CD4-positive, CD25-positive, alpha-beta regulatory T cell (primary cell): ENCODE measurements at places on chromosomes 12 and 14. TPM values are rescaled to one million over a fixed set of nuclear protein-coding genes. Genes with fewer than 3 reads are reported as not detected.

GRCh38 chr12:75905922-75906321, 125.7 kb downstream of the PHLDA1 start:
- no peaks in the 10 kb centered on the region for H3K36me3 ChIP-seq
- DNase-seq: no peak
- H3K27me3 ChIP-seq: peaks cover 2% of the 10 kb centered on the region
- no peaks in the 10 kb centered on the region for H3K4me1 ChIP-seq
- H3K27ac ChIP-seq: no peak overlapping the region

The AQP2 gene
- total RNA-seq: not detected

GRCh38 chr14:58784931-58785330, 147.2 kb downstream of the DACT1 start:
- no peak overlapping the region for H3K4me3 ChIP-seq
- no peak for DNase-seq
- no peaks in the 10 kb centered on the region for H3K27me3 ChIP-seq
- no peaks in the 10 kb centered on the region for H3K36me3 ChIP-seq
- no peaks in the 10 kb centered on the region for H3K4me1 ChIP-seq

The TSPAN19 gene
- total RNA-seq: not detected

GRCh38 chr14:55605793-55606192, 25.8 kb downstream of the KTN1 start:
- peaks cover 6% of the 10 kb centered on the region for H3K36me3 ChIP-seq
- no peaks in the 10 kb centered on the region for H3K27me3 ChIP-seq
- H3K4me3 ChIP-seq: no peak overlapping the region
- no peak for DNase-seq
- no peak overlapping the region for H3K27ac ChIP-seq
- peaks cover 4% of the 10 kb centered on the region for H3K4me1 ChIP-seq

DNA sequence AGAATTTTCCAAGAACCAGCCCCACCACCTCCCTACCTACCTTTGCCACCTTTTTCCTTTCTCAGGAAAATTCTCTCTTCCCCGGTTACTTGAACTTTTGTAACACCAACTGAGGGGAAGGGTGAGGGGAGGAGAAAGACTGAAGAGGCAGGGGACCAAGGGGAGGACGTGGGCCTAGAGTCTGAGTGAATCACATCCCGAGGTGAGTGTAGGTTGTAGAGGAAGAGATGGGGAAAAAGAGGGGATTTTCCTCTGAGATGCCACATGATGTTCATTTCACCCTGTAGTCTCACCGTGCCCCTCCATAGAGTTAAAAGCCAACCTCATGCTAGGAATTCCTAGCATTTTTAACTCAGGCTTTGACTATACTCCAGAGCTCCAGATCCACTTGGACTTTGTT, 311.8 kb downstream of the RPAP3 start:
- DNase-seq: no peak
- peaks cover 60% of the 10 kb centered on the region for H3K4me1 ChIP-seq
- no peaks in the 10 kb centered on the region for H3K36me3 ChIP-seq
- no peaks in the 10 kb centered on the region for H3K27me3 ChIP-seq

DNA sequence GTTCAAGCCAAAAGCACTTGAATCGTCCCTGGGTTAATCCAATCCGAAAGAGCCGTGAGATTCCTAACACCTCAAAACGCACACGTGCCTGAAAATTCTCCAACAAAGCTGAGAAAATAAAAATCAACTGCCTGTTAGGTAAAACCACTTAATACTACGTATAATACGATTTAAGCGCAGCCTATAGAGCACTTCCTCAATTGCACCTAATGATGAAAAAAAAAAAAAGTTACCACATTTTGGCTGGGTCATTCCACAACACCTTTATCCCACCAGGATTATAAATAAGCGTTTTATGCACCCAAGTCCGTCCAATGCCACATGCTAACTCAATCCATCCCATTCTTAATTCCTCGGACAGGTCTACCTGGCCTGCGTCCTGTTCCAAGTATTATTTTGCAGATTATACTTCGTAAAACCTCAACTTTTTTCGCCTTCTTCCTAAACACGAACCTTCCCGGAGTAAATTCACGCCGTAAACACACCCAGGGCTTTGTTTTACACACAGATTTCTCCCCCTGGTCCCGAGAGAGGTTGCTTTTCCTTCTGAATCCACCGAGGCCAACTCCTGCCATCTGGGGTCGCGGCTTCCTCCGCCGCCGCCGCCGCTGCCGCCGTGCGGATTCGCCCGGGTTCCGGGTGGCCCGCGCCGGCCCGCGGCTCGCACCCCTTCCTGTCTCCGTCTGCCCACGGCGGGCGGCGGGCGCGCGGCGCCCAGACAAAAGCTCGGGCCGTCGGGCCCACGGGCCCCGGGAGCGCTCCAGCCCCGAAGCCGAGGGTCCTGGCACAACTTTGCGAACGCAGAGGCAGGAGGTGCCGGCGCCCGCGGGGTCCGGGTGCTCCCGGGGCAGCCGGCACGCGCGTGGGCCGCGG, 66.2 kb downstream of the RNF34 start:
- H3K27me3 ChIP-seq: no peaks in the 10 kb centered on the region
- H3K27ac ChIP-seq: no peak overlapping the region
- peaks cover 20% of the 10 kb centered on the region for H3K4me1 ChIP-seq

DNA sequence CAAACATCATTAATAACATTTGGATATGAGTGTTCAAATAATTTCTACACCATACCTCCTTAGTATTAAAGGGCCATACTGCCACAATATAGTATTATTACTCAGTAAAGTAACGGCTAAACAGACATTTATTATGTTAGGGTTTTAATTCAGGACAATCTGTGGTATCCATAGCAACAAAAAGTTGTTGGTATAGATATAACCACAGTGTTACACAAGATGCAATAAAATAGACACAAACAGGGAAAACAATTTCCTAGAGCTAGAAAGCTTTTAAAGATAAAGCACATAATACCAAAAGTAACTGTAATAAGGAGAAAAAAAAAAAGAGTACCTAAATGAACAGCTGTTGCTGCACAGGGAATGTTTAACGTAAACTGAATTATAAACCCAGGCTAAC, 16.1 kb downstream of the CNIH1 start:
- no peaks in the 10 kb centered on the region for H3K4me1 ChIP-seq
- H3K27me3 ChIP-seq: no peaks in the 10 kb centered on the region

The FAM90A1 gene
- total RNA-seq: 0.67 TPM

GRCh38 chr12:30580344-30580743, 115.3 kb downstream of the IPO8 start:
- no peak overlapping the region for H3K27ac ChIP-seq
- no peaks in the 10 kb centered on the region for H3K4me1 ChIP-seq
- H3K27me3 ChIP-seq: no peaks in the 10 kb centered on the region
- no peak for DNase-seq
- no peak overlapping the region for H3K4me3 ChIP-seq
- no peaks in the 10 kb centered on the region for H3K36me3 ChIP-seq

- DNase-seq: no peak
- no peaks in the 10 kb centered on the region for H3K4me1 ChIP-seq
- H3K27me3 ChIP-seq: peaks cover 17% of the 10 kb centered on the region
- no peak overlapping the region for H3K27ac ChIP-seq
- H3K36me3 ChIP-seq: no peaks in the 10 kb centered on the region
- H3K4me3 ChIP-seq: no peak overlapping the region
Measured at GRCh38 chr12:48247181-48247966, 44.3 kb upstream of the OR10AD1 start.

DNA sequence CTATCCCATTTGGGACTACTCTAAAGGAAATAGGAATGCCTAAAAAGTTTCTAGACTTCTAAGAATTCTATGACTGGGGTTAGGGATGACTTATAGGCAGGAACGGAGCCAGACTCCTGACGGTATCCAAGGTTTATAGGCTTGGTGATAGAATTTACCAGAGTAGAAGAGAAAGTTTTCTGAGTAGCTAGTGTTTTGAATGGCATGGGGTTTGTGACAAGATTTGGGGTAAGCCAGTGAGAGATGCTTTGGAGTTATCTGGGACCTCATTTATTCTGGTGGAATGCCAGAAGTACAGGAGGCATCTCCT, 444.6 kb downstream of the RAD51B start:
- H3K36me3 ChIP-seq: no peaks in the 10 kb centered on the region
- H3K27me3 ChIP-seq: no peaks in the 10 kb centered on the region
- H3K27ac ChIP-seq: no peak overlapping the region
- no peak overlapping the region for H3K4me3 ChIP-seq
- peaks cover 36% of the 10 kb centered on the region for H3K4me1 ChIP-seq

DNA sequence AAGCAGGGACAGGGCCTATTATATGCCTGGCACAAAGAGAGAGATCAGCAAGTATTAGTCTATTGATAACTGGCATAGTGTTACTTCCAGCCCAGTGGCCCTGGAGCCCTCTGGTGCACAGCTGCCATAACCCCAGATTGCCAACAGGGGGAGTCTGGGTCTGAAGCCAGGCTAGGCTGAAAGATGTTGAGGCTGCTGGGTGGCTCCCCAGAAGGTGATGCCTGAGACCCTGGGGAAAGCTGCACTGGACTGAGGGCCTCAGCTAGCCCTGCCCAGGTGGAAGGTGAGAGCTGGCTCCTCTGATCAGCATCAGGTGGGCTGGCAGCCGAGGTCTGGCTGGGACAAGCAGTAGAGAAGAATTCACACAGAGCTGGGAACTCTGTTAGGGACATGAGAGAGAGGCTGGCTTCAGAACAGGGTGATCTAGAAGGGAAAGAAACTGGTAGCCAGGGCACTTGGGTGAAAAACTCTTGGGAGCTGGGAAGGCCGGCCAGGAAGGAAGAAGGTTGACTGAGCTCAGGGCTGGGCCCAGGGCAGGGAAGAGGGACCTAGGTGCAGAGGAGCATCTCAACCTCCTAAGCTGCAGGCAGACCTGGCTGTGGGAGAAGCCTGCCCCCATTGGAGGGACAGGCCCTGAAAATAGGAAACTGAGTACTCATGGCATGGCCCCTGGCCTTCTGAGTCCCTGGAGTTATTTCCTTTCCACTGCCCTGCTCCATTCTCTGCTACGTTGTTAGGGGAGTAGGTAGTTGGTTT, 3.9 kb downstream of the GZMH start:
- H3K27me3 ChIP-seq: no peaks in the 10 kb centered on the region
- no peaks in the 10 kb centered on the region for H3K36me3 ChIP-seq
- DNase-seq: peak; percentile 13
- no peak overlapping the region for H3K27ac ChIP-seq
- no peak overlapping the region for H3K4me3 ChIP-seq
- H3K4me1 ChIP-seq: no peaks in the 10 kb centered on the region

The KIF5A gene
- total RNA-seq: 0.72 TPM

DNA sequence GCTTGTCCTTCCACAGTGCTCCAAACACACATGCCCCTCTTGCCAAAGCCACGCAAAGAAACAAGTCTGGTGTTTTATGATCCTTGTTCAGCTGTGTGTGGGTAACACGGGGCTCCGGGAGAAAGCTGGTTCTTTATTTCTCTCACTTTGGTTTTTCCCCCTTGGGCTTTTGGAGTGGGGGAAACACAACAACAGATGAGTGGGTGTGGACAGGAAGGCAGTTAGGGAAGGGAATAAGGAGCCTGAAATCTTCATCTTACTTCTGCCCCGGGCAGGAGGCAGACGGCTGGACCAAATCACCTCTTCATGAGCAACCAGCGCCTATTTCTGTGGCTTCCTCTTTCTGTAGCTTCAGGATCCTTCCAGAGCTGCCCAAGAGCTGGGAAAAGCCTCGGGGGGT, 218.5 kb downstream of the PHETA1 start:
- H3K27me3 ChIP-seq: peaks cover 3% of the 10 kb centered on the region
- no peaks in the 10 kb centered on the region for H3K4me1 ChIP-seq
- no peaks in the 10 kb centered on the region for H3K36me3 ChIP-seq
- H3K27ac ChIP-seq: no peak overlapping the region

GRCh38 chr14:67846029-67846610, 26.5 kb downstream of the RAD51B start:
- no peak overlapping the region for H3K4me3 ChIP-seq
- H3K36me3 ChIP-seq: no peaks in the 10 kb centered on the region
- no peak overlapping the region for H3K27ac ChIP-seq
- no peak for DNase-seq
- no peaks in the 10 kb centered on the region for H3K27me3 ChIP-seq

DNA sequence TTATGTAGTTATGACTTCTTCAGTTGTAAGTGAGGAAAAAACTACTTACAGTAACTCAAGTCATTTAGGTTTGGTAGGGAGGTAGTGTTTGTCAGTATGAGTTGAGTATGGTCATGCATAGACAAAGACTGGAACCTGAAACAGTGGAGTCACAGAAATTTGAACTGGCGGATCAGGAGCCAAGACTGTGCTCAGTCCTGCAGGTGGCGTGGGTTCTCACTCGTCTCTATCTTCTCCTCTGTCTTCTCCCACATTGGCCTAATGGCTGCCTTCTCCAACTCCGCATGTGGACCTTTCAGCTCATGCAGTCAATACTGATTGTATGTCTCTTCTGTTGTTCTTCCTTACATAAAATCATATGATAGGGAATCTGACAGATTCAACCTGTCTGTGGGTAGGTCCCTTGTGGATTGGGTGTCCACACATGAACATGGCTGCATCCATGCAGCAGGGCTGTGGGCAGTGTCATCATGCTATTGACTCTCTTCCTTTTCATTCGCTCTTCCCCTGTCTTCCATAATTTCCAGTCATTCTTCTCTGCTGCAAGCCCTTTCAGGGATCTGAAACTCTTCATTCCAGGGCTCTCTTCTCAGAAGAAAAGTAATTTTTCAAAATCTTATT, 78.8 kb upstream of the NEDD1 start:
- H3K4me3 ChIP-seq: no peak overlapping the region
- H3K27me3 ChIP-seq: no peaks in the 10 kb centered on the region
- no peaks in the 10 kb centered on the region for H3K36me3 ChIP-seq
- no peak overlapping the region for H3K27ac ChIP-seq
- H3K4me1 ChIP-seq: no peaks in the 10 kb centered on the region

- DNase-seq: no peak
- H3K4me3 ChIP-seq: no peak overlapping the region
- H3K27me3 ChIP-seq: peaks cover 2% of the 10 kb centered on the region
- no peaks in the 10 kb centered on the region for H3K4me1 ChIP-seq
Measured at GRCh38 chr12:94731733-94732360, 81.5 kb upstream of the TMCC3 start.

- H3K4me1 ChIP-seq: no peaks in the 10 kb centered on the region
- H3K36me3 ChIP-seq: no peaks in the 10 kb centered on the region
- no peak for DNase-seq
- no peak overlapping the region for H3K4me3 ChIP-seq
- H3K27ac ChIP-seq: no peak overlapping the region
- no peaks in the 10 kb centered on the region for H3K27me3 ChIP-seq
Measured at GRCh38 chr14:33370426-33370825, 431.7 kb downstream of the NPAS3 start.

DNA sequence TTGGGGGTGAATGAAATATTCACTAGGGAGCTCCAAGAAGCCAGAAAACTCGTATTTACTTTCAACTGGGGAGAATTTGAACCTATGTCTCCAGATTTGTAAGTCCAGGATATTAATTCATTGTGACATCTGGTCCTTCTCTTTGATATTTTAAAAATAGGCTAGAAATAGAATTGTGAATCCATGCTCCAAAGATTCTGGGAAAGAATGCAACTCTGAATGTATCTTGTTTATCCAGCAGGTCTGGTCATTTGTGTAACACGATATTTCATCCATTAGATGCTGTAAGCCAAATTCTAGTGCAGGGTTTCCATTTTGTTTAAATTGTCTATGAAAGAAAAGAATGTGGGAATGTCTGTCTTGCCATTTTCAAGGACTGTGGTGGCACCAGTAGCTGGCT, 334.7 kb downstream of the BMP4 start:
- no peak overlapping the region for H3K27ac ChIP-seq
- no peaks in the 10 kb centered on the region for H3K27me3 ChIP-seq
- no peak for DNase-seq
- no peaks in the 10 kb centered on the region for H3K4me1 ChIP-seq

- no peaks in the 10 kb centered on the region for H3K27me3 ChIP-seq
- H3K4me1 ChIP-seq: peaks cover 9% of the 10 kb centered on the region
- no peak overlapping the region for H3K4me3 ChIP-seq
- H3K36me3 ChIP-seq: no peaks in the 10 kb centered on the region
- no peak for DNase-seq
Measured at GRCh38 chr14:51828017-51828797, 32.2 kb upstream of the GNG2 start.
